ENCODE measurements at places on chromosomes 12 and 14.

DNA sequence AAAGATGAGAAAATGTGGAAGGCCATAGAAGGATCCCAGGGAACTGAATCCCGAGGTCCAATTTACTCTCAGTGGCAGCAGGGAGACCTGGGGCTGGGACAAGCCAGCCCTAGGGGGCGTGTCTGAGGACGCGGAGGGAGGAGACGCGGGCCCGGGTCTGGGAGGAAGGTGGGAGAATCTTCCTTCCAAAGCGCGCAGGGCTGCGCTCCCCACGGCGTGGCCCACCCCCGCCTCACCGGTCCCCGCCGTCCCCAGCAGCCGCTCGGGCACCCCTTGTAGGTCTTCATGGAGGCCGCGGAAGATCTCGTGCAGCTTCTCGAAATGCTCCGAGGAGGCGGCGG, 323 bp downstream of the VTI1B start:
- DNase-seq: no peak

GRCh38 chr14:71388336-71388735, 481.1 kb downstream of the PCNX1 start:
- DNase-seq: no peak

DNA sequence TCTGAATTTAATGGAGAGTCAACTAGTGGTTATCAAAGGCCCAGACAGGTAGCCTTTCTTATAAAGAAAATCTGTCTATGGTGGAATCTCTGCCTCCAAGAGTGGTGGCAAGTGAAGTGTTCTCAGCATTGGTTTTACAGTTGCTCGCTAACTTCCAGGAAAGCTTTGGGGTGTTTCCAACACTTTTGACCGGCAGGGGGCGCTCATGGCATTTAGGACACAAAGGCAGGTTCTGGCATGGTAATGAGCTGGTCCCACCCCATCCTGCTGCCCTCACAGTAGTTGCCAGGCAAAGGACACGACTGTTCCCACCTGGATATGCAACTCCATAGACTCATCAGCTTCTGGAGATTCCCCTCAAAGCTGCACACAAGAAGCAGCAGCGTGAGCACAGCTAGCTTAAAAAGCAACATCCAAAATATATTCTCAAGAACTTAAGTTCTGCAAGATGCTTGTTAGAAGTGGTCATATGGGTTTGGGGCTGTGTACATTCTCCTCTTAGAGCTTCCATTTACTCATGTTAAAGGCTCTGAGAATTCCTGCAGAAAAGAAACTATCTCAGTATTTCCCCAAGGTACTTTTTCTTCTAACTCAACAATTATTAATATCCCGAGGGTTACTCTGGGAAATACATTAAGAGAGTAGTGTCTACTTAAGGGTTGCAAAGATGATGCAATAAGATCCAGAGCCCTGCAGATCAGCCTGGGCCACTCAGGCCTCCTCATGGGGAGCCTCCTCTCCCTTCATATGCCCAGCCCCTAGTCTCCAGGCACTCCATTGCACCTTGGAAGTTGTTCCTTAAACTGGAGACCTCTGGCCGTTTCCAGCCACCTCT, 14.8 kb downstream of the PROX2 start:
- DNase-seq: peak; percentile 85

DNA sequence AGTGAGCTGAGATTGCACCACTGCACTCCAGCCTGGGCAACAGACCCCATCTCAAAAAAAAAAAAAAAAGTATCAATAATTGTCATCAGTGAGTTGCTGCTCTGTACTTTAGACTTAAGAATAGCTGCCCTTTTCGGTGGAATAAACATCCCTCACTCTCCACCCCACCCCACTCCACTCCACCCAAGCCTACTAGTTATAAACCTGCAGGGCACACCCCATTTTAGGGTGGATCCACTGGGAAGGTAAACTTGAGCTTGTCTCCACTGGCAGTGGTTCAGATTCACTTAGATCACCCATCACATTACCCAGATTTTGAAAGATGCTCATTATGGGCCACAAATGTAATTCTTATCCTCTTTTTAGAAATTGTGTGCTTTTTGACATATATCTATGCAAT, 106.4 kb downstream of the GPR135 start:
- no peak for DNase-seq

DNA sequence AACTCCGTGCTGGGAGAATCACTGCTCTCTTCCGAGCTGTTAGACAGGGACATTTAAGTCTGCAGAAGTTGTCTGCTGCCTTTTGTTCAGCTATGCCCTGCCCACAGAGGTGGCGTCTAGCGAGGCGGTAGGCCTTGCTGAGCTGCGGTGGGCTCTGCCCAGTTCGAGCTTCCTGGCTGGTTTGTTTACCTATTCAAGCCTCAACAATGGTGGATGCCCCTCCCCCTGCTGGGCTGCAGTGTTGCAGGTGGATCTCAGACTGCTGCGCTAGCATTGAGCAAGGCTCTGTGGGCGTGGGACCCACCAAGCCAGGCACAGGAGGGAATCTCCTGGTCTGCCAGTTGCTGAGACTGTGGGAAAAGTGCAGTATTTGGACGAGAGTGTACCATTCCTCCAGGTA, 43.7 kb downstream of the GPR137C start:
- DNase-seq: no peak

GRCh38 chr14:33602396-33602795, 348.5 kb downstream of the EGLN3 start:
- no peak for DNase-seq

DNA sequence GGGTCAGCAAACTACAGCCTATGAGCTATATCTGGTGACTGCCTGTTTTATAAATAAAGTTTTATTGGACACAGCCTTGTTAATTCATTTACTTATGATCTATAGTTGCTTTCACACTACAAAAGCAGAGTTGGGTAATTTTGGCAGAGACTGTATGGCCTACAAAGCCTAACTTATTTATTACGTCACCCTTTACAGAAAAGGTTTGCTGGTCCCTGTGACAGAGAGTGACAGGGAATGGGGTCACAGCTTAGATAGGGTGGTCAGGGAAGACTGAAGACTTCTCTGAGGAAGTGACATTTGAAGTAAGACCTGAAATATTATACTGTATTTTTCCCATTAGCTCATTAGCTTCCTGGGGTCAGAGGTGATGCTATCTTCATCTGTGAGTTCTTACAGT, 75.7 kb upstream of the NEDD1 start:
- no peak for DNase-seq

- no peak for DNase-seq
Observed at GRCh38 chr12:15209782-15210181, 11.4 kb downstream of the RERG start.

DNA sequence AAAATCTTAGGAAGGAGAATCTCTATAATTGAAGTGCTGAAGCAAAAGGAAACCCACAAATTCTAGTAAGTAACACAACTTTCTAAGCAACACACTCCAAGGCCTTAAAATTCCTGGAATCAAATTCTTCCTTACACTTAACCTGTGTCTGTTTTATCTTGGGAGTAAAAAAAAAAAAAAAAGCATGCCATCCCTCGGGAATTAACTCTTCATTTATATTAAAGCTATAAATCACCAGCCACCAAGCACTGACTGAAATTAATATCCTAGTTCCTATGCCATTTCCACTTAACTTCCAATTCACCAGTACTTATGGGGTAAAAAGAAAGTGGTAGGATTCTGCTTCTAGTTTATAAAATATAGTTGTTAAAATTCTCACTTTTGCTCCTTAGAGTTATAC, 238.1 kb downstream of the SLC25A21 start:
- DNase-seq: no peak

DNA sequence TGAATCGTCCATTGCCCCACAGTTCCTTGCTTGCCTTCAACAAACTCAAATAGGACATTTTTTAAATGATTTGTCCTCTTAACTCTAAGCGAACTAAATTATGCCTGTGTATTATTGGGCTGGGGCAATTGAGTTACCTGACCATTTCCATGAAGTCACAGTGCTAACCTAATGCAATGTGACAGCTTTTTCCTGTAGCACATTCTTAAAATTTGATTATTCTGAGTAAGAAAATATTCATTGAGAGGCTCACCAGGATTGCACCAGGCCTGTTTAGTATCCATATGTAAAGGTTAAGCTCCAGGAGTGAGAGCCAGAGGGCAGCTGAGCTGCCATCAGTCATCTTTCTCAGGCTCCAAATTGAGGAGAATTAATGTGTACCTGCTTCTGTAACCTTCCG, 90.9 kb downstream of the GPR65 start:
- DNase-seq: no peak

DNA sequence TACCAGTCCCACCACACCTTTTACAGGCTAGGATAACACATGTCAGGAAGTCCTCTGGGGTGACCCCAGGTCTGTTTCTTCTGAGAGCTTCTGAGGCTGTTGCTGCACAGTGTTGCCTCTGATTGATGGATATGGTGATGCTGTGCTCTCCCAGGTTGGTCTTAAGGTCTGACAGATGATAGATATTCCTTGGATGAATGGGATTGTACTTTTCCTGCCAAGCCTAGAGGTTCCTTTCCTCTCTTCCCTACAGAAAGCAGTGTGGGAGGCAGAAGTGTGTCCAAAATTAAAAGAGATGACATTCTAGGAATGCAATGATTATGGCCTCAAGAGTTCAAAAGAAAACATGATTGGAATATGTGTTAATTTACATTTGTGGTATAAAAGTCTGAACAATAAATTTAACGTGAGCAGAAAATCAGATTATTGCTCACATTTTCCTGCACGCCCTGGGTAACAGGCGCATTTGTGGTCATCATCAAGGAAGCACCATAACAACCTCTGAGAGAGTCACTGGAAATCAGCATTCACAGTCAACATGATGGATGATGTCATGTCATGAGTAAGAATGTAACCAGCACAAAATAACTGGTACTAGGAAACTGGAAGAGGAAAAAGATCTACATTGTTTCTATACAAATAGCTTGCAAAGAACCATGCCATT, 73.7 kb downstream of the BBS10 start:
- DNase-seq: peak; percentile 60

GRCh38 chr12:104964167-104964855, 6.2 kb upstream of the SLC41A2 start:
- DNase-seq: no peak

DNA sequence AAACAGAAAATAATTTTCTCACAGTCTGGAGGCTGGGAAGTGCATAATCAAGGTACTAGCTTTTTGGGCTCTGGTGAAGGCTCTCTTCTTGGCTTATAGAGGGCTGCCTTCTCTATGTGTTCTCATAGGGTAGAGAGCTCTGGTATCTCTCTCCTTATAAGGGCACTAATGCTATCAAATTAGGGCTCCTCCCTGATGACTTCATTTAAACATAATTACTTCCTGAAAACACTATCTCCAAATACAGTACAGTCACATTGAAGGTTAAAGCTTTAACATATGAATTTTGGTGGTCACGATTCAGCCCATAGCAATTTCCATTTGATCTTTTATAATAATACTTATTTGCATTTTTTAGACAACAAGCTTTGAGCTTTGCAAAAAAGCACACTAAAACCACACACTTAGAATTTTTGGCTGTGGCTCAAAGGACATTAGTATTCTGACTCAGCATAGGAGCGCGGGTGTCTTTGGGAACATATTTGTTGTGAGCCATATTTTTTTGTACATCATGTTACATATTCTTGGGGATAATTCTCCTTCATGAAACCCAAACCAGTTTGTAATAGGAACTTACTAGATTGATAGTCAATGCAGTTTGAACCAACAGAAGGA, 808.1 kb upstream of the FBXO33 start:
- no peak for DNase-seq

- no peak for DNase-seq
Observed at GRCh38 chr12:124938108-124938507, 23.7 kb upstream of the UBC start.

DNA sequence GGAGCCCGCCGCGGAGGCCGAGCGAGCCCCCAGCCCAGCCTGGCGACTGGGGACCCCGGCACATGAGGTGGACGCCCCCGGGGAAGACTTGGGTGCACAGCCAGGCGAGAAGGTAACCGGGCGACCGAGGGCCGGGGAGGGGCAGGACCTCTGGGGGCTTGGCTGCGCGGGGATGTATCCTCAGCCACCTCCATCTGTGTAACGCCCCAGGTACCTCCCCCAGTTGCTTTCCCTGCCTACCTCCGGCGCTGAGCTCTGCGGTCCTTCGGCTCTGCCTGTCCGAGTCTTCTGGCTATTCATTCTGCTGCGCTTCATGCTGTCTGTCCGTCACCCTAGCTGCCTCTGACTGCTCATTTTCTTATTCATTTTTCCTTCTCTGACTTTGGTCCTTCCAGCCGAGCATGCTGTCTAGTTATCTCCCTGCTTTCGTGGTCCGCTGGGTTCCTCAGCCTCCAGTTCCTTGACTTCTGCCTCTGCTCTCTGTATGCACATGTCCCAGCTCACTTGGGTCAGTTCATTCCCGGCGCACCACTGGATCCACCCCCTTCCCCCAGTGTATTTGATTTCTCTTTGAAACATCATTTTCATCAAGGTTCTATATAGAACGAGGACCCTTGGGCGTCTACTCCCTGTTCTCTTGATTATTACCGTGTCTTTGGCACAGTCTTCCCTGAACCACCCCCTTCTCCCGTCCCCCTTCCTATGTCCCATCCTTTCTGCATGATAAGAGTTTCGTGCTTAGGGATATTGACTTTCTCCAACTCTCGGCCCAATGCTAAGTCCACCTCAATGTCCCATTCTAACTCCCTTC, 612 bp downstream of the PHC1 start:
- DNase-seq: peak; percentile 57

DNA sequence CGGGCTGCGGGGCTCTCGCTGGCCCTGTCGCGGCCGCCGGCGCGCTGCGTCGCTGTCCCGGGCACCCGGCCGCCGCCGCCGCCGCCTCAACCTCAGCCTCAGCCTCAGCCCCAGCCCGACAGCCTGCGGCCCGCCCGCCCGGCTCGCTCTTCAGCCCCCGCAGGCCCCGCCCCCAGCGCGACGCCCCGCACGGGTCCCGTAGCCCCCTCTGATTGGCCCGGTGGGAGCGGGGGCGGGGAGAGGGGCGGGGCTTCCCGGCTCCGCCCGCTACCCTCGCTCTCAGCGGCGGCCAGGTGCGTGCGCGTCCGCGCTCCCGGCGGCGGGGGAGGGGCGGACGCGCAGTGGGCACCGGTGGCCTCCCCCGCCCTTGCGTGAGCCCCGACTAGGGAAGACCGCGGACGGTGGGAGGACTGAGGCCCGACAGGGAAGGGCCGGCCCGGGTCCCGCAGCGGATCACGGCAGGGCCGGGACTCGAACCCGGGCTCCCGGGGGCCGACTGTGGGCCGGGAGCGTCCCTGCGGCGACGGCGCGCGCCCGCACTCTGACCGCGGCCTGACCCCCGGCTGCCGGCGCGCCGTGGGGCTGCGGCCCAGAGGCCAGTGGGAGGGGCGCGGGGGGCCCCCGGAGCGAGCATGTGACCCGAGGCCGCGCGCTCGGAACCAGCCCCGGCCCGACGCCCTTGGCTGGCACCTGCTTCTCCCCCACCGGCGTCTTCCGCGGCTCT, at the start of gene PPP1R13B:
PPP1R13B (minus strand) TSS at position 125 of the 724 bp plus-strand sequence. CDS start 268 bp downstream, outside the sequence.
- peak; percentile 92 for DNase-seq

GRCh38 chr14:103846543-103847450, 578 bp downstream of the PPP1R13B start:
- peak; percentile 17 for DNase-seq

Measured in stimulated activated naive CD8-positive, alpha-beta T cell treated with anti-CD3 and anti-CD28 coated beads, Interleukin-15, amount 100 ng/mL, for 72 hours (primary cell).